ENCODE measurements at places on chromosomes 13 and 19. TPM values are rescaled to one million over a fixed set of nuclear protein-coding genes. Genes with fewer than 3 reads are reported as not detected.

The RNASEH2A gene
- 2.0 TPM for total RNA-seq

The GJB6 gene
- total RNA-seq, result not detected

The BEST2 gene
- not detected for total RNA-seq

The COX6B2 gene
- not detected for total RNA-seq

The LGALS14 gene
- not detected for total RNA-seq

The ANGPTL8 gene
- total RNA-seq, result not detected

The ZNF556 gene
- not detected for total RNA-seq

The ZNF682 gene
- total RNA-seq, result 4.5 TPM

The FUT1 gene
- 2.4 TPM for total RNA-seq

The JOSD2 gene
- total RNA-seq, result 33.4 TPM

The ATP1A3 gene
- total RNA-seq, result 210 TPM

The HSD17B14 gene
- 4.9 TPM for total RNA-seq

The SELENOV gene
- total RNA-seq, result not detected

The PCSK4 gene
- 1.7 TPM for total RNA-seq

The APOC1 gene
- total RNA-seq, result 4.0 TPM

The RNF225 gene
- total RNA-seq, result not detected

The ZNF432 gene
- total RNA-seq, result 10.9 TPM

All from heart left ventricle (tissue), 16 donors.